ENCODE measurements at places on chromosomes 16 and 17.

DNA sequence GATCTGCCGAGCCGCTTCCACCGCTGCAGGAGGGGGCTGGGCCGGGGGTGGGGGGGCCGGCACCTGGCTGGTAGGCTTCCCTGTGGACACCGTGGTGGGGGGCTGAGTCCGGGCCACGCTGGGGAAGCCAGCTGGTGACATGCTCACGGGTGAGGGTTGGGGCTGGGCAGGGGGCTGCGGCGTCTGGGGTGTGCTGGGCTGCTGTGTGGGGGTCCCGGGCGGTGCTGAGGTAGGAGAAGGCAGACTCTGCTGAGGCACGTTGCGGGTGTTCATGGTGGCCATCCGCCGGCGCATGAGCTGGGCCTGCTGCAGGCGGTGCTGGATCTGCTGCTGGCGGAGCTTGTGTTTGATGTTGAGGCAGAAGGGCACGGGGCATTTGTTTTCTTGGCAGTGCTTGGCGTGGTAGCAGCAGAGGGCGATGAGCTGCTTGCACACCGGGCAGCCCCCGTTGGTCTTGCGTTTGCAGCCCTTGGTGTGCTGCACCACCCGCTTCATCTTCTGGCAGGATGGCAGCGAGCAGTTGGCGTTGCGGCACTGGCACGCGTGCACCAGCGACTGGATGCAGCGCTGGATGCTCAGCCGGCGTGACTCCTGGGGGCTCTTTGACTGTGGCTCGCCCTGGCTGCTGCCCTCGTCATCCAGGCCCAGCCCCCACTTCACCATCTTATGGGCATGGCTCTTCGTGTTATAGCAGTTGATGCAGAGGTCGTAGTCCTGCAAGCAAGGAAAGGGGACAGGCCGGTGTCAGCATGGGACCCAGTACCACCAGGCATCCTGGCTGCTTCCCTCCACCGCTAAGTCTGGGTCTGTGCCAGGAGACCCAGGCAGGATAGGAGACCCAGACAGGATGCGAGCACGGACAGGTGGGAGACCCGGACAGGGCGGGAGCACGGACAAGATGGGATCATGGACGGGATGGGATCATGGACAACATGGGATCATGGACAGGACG lies 12.1 kb upstream of the TRAP1 start:
- no peak for DNase-seq

GRCh38 chr17:11240841-11241610 lies at the start of gene SHISA6:
SHISA6 (plus strand) TSS chr17:11241213.
- no peak for DNase-seq

- DNase-seq: no peak
These were observed 14.7 kb downstream of the CDR2 start for GRCh38 chr16:22359679-22360078.

DNA sequence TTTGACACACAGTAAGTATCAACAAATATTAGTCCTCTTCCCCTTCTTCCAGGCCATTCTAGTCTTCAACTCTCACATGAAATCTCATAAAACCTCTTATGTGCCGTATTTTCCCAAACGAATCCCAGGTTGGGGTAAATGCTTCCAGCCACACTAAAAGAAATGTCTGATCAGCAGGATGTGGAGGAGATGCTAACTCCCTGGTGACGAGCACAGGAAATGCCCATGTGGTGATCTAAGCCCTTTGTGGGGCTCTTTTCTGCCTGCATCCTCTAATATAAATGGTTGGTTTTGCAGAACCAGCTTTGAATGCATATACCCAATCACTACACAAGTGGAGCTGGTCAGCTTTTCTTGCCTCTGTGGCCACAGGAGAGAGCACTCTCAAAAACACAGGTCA lies 498.2 kb upstream of the ERCC4 start:
- DNase-seq: no peak

GRCh38 chr17:19424934-19425868 lies 14.2 kb downstream of the RNF112 start:
- no peak for DNase-seq

- no peak for DNase-seq
These were observed 163.0 kb downstream of the ABCA8 start for GRCh38 chr17:68792042-68792685.

DNA sequence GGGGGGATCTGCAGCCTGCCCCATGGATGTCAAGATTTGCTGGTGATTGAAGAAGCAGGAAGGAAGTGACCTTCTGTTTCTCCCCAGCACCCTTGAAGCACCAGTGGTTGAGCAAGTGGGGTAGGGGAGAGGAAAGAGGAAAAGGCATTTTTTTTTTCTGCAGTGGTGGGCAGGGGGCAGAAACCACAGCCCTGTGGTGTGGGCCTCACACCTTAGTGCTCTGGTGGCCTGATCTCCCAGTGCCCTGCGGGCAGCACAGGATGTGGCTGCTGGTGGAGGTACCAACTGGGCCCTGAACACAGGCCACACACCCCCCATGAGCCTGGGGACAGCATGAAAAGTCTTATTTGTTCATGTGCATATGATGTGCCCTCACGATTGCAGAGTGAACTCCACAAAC lies 7.1 kb downstream of the ITGAD start:
- DNase-seq: no peak

DNA sequence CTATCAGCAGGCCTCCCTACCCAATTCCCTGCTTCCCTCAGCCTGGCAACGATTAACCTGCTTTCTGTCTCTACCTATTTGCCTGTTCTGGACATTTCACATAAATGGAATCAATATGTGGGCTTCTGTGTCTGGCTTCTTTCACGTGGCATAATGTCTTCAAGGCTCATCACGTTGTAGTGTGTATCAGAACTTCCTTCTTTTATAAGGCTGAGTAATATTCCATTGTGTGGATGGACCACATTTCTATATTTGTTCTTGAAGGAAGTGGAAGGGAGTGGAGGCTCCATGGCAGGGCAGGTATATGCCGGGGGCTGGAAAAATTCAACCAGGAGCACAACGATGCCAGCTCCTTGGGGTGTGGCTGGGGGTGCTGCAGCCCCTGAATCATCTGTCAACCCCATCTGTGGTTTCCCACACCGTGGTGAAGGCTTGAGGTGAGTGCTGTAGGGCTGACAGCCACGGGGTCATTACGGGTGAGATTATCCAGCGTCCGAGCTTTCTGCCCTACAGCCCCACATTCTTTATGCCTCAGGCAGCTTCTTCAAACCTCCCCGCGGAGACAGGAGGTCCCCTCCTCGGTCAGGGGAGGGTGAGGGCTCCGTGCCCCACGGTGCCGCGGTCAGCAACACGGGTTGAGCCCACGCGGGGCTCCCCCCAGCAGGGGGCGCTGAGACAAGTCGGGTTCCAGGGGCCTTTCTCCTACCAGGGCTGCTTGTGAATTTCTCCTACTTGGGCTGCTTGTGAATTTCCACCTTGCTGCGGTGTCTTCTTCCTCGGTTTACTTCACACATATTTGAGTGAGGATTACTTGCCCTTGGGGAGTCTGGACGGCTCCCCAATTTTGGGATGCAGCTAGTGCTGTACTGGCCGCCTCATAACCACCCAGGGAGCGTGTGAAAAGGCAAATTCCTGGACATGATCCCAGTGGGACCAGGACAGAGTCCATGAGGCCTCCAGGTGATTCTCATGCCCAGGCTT lies 18.3 kb upstream of the WFIKKN2 start:
- DNase-seq: peak; percentile 36

DNA sequence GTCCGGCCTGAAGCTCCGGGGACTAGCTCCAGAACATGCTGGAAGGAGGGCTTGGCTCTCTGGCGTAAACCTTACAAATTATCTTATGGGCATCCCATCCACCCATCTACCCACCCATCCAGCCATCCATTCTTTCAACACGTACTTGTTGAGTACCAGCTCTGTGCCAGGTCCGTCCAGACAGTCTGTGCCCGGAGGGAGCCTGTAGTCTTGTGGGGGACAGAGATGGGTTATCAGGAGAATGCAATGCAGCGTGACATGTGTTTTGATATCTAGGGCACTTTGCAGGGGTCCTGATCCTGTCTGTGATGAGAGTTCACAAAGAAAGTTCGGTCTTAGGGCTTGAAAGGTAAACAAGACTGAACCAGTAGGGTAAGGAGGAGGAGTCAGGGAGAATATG lies 4.1 kb upstream of the SLC13A2 start:
- no peak for DNase-seq

GRCh38 chr17:2444382-2444781 lies 43.5 kb upstream of the MNT start:
- DNase-seq: no peak

DNA sequence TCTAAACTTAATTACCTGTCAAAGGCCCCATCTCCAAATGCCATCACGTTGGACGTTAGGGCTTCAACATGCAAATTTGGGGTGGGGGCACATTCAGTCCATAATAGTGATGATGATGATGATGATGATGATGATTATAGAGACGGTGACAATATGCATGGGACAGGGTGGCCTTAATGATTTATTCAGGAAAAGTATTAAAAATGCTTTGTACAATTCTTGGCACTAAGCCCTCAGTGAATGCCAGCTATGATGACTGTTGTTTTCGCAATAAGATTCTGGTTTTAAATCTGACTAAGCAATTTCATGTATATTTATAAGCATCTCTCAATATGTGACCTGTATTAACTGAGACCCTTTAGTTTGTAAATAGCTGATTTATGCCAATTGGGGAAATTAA lies 106.3 kb downstream of the C16orf95 start:
- DNase-seq: no peak

DNA sequence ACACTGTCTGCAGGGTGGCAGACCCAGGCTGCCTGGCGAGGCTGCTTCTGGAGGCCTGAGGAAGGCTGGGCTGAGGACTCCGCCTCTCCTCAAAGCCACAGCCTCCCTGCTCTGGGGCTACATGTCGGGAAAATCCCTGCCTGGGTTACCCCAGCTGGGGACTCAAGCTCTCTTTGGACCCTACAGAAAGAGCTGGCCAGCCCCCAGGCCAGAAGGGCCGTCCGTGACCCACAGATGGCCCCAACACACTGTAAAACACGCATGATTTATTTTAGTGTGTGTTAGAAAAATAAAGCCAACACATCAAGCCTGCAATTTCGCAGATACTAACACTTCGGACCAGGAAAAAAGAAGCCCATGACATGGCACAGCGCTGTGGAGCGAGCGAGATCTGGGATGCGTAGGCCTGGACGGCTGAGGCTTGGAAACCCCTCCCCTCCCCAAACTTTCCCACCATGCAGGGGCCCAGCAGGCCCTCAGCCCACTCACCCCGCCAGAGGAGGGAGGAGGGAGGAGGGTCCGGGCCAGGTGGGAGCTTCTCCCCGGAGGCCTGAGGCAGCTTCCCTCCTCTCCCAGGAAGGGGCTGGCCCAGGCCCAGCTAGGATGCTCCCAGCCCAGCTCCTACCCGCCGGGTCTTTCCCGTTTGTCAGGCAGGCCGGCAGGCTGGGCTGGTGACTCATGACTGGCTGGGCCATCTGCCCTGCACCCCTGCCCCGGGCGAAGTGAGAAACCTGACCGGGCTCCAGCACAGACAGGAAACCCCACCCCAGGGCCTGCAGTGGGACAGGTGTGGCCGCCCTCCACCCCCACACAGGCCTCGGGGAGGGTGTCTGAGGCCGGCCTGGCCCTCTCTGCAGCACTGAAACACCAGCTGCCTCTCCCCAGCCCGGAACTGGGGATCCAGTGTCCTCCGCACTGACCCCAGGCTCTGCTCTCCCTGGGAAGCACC lies 34.1 kb upstream of the SLC38A10 start:
- DNase-seq: no peak

DNA sequence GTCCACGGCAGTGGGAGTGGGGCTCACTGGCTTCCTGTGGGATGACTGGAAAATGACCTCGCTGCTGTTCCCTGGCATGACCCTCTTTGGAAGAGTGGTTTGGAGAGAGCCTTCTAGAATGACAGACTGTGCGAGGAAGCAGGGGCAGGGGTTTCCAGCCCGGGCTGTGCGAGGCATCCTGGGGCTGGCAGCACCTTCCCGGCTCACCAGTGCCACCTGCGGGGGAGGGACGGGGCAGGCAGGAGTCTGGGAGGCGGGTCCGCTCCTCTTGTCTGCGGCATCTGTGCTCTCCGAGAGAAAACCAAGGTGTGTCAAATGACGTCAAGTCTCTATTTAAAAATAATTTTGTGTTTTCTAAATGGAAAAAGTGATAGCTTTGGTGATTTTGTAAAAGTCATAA lies 7.8 kb upstream of the RNF213 start:
- peak; percentile 66 for DNase-seq

GRCh38 chr16:73265124-73265837 lies 217.4 kb upstream of the ZFHX3 start:
- DNase-seq: no peak

GRCh38 chr17:81258292-81258691 lies 19.2 kb downstream of the NDUFAF8 start:
- DNase-seq: no peak

- no peak for DNase-seq
These were observed 60.5 kb downstream of the TMEM132E start for GRCh38 chr17:34639706-34640425.

- DNase-seq: no peak
These were observed 41.8 kb downstream of the MYO18A start for GRCh38 chr17:29138184-29138955.

DNA sequence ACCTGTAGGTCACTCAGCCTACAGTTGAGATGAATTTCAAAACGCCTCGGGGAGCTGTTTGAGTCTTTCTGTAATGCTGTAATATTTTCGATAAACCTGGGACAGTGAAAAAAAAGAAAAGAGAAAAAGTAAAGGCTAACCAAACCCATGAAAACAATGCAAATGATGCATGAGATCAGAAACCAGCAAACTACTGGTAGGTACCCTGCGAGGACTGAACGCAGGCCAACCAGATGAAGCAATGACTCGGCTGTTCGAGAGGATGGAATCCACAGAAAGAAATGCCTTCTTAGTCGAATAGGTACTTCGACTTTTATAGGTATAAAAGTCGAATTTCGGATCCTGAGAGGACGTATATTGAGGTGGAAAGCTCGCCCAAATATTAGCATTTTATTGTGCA lies 509 bp upstream of the ATAD5 start:
- DNase-seq: peak; percentile 74

GRCh38 chr16:89365044-89365467 lies 125.3 kb downstream of the ANKRD11 start:
- no peak for DNase-seq

GRCh38 chr17:71881041-71881440 lies 239.8 kb upstream of the SOX9 start:
- DNase-seq: no peak

GRCh38 chr17:2692781-2693135 lies 18.8 kb downstream of the CLUH start:
- DNase-seq: no peak

DNA sequence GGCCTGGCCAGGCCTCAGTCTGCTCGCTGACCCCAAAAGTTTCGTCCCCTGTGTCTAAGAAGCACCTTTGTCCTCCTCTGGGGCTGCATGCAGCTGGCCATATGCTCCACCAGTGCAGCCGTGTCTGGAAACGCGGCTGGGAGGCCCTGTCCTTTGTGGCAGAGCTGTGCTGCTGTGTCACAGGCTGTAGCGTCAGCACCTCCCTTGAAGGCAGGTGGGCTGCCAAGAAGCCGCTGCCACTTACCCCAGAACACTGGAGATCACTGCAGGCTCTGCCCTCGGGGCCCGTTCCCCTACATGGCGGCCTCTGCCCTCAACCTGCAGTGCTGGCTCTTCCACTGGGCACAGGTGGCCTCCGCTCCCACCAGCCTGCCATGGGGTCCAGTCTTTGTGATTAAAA lies 15.7 kb upstream of the MC1R start:
- no peak for DNase-seq

DNA sequence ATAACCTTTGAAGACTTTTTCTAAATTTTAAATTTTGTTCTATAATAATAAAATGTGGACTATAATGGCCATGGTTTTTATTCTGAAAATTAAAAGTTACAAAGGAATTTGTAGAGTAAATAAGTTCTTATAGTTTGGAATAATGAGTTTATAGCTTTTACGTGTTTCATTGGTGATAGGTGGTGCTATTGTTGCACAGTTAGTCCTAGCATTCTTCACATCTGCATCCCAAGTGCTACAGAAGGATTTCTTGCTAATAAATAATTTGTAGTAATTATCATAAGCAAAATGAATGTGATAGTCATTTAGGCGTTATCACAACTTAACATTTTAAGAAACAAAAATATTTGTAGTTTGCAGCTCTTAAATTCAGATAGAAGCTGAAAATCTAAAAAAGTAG lies 67.9 kb downstream of the BCAS3 start:
- DNase-seq: no peak
